ENCODE measurements at places on chromosomes 2 and 18. TPM values are rescaled to one million over a fixed set of nuclear protein-coding genes. Genes with fewer than 3 reads are reported as not detected.
A peak's percentile ranks its signal among the peaks of the same experiment; 100 is the strongest.

DNA sequence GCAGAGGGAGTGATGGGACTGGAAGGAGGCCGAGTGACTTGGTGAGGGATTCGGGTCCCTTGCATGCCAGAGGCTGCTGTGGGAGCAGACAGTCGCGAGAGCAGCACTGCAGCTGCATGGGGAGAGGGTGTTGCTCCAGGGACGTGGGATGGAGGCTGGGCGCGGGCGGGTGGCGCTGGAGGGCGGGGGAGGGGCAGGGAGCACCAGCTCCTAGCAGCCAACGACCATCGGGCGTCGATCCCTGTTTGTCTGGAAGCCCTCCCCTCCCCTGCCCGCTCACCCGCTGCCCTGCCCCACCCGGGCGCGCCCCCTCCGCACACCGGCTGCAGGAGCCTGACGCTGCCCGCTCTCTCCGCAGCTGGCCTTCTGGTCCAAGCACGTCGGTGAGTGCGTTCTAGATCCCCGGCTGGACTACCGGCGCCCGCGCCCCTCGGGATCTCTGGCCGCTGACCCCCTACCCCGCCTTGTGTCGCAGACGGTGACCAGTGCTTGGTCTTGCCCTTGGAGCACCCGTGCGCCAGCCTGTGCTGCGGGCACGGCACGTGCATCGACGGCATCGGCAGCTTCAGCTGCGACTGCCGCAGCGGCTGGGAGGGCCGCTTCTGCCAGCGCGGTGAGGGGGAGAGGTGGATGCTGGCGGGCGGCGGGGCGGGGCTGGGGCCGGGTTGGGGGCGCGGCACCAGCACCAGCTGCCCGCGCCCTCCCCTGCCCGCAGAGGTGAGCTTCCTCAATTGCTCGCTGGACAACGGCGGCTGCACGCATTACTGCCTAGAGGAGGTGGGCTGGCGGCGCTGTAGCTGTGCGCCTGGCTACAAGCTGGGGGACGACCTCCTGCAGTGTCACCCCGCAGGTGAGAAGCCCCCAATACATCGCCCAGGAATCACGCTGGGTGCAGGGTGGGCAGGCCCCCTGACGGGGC lies 4.6 kb downstream of the PROC start:
- H3K27me3 ChIP-seq, result peaks cover 15% of the 10 kb centered on the region
- H3K36me3 ChIP-seq, result no peaks in the 10 kb centered on the region
- H3K4me3 ChIP-seq, result peak overlapping the region; percentile 50
- H3K27ac ChIP-seq, result peak overlapping the region; percentile 4

DNA sequence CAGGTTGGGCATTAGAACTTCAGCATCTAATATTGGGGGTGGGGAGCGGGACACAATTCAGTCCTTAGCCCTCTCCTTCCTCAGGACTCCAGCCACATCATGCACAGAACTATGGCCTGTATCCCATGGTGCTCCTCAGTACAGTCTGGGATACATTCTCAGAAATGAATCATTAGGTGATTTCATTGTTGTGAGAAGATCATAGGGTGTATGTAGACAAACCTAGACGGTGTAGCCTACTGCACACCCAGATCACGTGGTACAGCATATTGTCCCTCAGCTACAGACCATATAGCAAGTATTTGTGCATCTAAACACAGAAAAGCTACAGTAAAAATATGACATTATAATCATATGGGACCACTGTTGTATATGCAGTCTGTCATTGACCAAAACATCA lies 23.2 kb upstream of the IMP4 start:
- H3K27ac ChIP-seq, result no peak overlapping the region
- H3K27me3 ChIP-seq, result no peaks in the 10 kb centered on the region
- H3K4me1 ChIP-seq, result no peaks in the 10 kb centered on the region

DNA sequence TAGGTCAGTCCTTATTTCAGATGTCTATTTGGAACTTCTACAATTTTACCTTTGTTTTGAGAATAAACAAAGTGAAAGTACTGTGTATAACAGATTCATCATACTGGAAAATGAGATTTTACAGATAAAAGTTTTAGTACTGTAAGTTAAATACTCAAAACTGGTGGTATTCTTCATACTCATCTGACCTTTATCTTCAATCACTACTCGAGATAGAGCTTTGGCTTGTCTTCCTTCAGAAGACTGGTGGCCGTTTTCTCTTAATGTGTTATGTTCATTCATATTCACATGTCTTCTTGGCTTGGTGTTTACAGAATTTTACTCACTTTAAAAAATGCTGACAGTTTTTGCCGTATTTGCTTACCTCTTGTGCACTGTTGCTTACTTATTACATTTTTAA lies 2.1 kb downstream of the SPOPL start:
- H3K4me3 ChIP-seq, result no peak overlapping the region
- H3K36me3 ChIP-seq, result no peaks in the 10 kb centered on the region
- no peak overlapping the region for H3K27ac ChIP-seq

- DNase-seq, result no peak
- no peaks in the 10 kb centered on the region for H3K27me3 ChIP-seq
These were observed 425.8 kb upstream of the KCNH7 start for GRCh38 chr2:163264341-163264740.

DNA sequence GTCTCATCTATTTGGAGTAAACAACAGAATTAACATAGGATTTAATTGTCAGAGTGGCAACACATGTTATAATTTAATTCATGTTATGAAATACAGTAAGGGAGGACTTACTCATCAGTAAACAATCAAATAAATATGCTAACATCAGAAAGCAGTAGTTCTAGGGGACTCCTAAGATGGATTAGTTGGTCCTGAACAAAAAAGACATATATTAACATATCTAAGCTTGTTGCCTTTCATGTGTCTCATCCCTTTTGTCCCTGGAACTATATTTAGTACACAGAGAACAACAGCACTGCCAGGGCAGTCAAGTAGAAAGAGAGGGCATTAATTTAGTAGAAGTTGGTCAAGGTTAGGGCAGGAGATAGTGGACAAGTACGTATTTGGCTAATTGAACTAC lies 117.8 kb upstream of the FZD5 start:
- H3K27ac ChIP-seq, result no peak overlapping the region
- DNase-seq, result no peak
- no peaks in the 10 kb centered on the region for H3K36me3 ChIP-seq
- H3K4me3 ChIP-seq, result no peak overlapping the region
- no peaks in the 10 kb centered on the region for H3K27me3 ChIP-seq

GRCh38 chr2:16798472-16798871 lies 132.8 kb upstream of the CYRIA start:
- no peak overlapping the region for H3K4me3 ChIP-seq
- H3K4me1 ChIP-seq, result no peaks in the 10 kb centered on the region
- no peaks in the 10 kb centered on the region for H3K27me3 ChIP-seq
- H3K27ac ChIP-seq, result no peak overlapping the region
- DNase-seq, result no peak
- H3K36me3 ChIP-seq, result no peaks in the 10 kb centered on the region

DNA sequence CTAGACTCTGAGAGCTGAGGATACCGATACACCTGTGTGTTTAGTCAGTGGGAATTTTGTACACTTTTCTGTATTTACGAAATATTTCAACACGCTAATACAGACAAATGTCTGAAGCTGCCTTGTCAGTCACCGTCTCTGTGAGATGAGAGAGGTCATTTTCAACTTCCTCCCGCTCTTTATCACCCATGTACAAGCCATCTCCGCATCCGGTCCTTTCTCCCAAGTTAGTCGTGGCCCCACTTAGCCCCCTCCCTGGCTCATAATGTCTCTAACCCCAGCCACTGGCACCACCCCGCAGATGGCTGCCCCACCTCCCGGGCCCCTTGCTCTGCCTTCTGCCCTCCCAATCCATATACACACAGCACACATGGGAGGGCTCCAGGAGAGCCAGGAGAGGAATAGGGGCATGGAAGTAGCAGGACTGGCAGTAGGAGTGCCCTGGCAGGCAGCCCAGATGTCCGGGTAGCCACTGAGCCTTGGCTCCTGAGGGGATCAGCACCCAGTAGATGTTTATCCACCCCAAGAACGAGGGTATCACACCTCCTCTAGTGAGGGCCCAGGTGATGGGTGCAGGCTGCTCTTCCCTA lies 2.0 kb upstream of the RUFY4 start:
- no peak overlapping the region for H3K27ac ChIP-seq
- H3K4me3 ChIP-seq, result no peak overlapping the region
- H3K4me1 ChIP-seq, result no peaks in the 10 kb centered on the region
- H3K36me3 ChIP-seq, result no peaks in the 10 kb centered on the region

- H3K36me3 ChIP-seq, result no peaks in the 10 kb centered on the region
- peaks cover 2% of the 10 kb centered on the region for H3K4me1 ChIP-seq
These were observed 23.3 kb downstream of the MAPRE3 start for GRCh38 chr2:26993768-26994167.

The SERPINB13 gene
- not detected for polyA plus RNA-seq

The LPIN1 gene
- 9.3 TPM for polyA plus RNA-seq
